Dorsolateral prefrontal cortex (tissue), 122 donors: ENCODE measurements at places on chromosomes 5 and 9.

- peak; percentile 49 for DNase-seq
These were observed 70.8 kb upstream of the LPCAT1 start for GRCh38 chr5:1594357-1595106.

- no peak for DNase-seq
These were observed 36.9 kb downstream of the KIF4B start for GRCh38 chr5:155050384-155051019.

- DNase-seq: no peak
These were observed 166.3 kb downstream of the C5orf15 start for GRCh38 chr5:133801955-133802751.

DNA sequence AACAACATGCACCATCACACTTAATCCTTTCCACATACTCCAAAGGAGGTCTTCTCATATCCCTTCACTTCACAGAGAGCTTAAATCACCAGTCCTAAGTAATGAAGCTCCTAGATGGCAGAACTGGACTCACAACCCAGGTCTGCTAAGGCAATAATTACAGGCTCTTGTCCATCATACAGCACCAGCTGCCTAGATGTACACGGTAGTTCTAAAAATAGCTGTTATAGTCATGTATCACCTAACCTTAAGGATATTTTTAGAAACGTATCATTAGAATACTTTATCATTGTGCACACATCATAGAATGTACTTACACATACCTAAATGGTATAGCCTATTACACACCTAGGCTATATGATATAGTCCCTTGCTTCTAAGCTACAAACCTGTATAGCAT is 644.6 kb upstream of the RGMB start:
- DNase-seq: no peak

DNA sequence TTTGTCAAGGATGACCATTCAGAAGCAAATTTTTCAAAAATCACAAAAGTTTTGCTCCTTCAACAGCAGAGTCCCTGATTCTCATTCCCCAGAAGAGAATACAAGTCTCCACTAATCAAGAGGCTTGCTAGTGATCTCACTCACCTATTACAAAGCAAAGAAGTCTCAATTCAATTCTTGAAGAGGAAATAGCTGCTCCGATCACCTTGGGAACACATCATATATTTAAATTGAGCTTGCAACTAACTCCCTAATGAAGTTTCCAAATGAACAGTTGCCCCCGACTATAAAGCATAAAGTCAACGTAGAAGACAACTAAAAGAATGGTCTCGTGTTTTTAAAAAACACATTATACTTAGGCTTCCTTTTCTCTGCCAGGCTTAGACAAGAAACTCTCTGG is 1.6 kb downstream of the LIFR start:
- DNase-seq: no peak

DNA sequence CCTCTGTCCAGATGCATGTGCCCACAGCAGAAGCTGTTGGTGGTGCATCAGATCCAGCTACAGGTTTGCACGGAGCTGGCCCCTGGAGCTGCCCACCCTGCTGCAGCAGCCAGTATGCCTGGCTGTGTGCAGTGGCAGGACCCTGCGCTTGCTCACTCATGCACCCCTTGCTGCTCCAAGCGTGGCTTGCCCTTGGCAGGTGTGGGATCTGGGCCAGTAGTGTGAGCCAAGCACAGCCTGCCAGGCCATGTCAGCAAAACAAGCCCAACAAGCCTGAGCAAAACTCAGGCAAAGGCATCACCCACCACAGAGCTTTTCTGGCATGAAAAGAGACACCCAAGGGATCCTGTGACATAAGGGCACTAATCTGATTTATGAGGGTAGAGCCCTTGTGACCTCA is 18.3 kb upstream of the ECPAS start:
- no peak for DNase-seq

- DNase-seq: no peak
These were observed 2.2 kb downstream of the NTNG2 start for GRCh38 chr9:132163876-132164603.

DNA sequence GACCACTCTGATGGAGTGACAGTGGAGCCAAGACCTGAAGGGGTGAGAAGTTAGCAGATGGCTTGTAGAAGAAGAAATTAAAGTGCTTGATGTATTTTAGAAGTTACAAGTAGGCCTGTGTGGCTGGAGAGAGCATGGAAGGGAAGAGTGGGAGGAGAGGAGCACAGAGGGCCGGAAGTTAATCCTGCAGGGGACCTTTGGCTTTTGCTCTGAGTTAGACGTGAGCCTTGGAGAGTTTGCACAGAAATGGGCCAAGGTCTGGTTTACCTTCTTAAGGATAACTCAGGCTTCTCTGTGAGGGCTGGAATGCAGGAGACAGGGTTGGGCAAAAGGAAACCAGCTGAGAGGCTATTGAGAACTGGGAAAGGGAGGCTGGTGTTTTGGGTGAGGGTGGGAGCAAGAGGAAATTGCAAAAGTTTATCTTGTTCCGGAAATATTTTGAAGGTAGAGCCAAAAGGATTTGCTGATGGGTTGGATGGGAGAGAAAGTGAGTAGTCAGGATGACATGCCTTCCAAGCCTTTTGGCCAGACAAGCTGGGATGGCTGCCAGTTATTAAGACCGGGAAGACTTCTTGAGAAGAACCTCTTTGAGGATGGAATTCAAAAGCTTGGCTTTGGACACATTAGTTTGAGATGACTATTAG is 17.5 kb upstream of the F2RL1 start:
- no peak for DNase-seq

DNA sequence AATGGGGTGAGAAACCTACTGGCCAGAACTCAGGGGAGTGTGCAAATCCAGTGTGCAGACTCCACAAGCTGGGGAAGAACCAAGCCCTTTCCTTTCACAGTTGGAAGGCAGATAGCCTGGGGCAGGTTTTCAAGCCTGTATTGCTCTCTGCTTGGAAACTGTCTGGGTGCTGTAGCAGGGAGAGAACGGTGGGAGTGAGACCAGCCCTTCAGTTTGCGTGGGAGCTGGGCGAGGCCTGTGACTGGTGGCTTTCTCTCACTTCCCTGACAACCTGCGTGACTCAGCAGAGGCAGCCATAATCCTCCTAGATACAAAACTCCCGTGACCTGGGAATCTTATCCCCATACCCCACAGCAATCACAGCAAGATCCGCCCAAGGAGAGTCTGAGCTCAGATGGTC is 44.9 kb upstream of the SNCAIP start:
- DNase-seq: no peak

GRCh38 chr5:145838276-145838675 is 3.1 kb upstream of the PRELID2 start:
- DNase-seq: no peak

GRCh38 chr5:150066901-150067396 is 19.4 kb downstream of the CSF1R start:
- no peak for DNase-seq

GRCh38 chr9:125932012-125932411 is 184.8 kb downstream of the PBX3 start:
- peak; percentile 29 for DNase-seq

- no peak for DNase-seq
These were observed 20.3 kb downstream of the LMX1B start for GRCh38 chr9:126633881-126634558.

GRCh38 chr9:107208121-107208520 is 75.0 kb upstream of the RAD23B start:
- DNase-seq: no peak

GRCh38 chr5:88884608-88884877 is 1.6 kb upstream of the MEF2C start:
- no peak for DNase-seq

GRCh38 chr9:16133032-16133431 is 580.2 kb downstream of the CCDC171 start:
- no peak for DNase-seq

GRCh38 chr5:76379855-76380254 is 23.2 kb upstream of the IQGAP2 start:
- no peak for DNase-seq

- DNase-seq: no peak
These were observed 8.1 kb downstream of the IDNK start for GRCh38 chr9:83630938-83631457.

DNA sequence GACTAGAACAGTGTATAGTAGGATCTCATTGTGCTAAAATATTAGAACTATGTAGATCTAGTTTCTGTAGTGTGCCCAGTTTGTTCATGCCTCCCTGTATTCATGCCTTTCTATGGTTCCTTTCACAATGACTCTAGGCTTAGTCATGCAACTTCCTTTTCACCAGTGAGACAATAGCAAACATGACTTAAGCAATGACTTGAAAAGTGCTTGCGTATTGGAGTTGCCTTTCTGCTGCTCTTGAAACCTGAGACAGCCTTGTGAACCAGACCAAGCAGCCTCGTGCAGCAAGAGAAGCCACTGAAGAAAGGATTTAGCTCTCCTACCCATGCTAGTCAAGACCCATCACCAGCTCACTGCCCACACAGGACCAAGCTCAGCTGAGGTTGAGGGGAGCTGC is 294.5 kb upstream of the TAS2R1 start:
- DNase-seq: no peak

DNA sequence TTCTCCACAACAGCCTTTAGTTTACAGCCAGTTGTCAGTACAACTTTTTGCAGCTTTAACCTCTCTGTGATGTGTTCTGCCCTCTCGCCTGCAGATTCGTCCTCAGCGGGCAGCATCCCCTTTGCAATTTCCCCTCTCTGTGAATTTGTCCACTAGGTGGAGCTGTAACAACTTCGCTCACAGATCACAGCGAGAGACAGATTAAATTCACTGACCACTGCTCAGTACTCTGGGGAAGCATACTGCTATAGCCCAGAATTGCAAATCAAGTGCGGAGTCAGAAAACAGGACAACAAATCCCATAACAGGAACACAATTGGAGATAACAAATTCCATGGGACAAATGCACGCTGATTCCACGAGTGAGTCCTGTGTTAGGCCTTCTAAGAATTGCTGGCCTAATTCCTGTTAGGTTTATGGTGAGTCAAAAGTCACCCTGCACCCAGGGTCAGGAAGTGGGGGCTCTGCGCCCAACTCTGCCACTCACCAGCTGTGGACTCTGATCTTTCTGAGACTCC is 2124.9 kb downstream of the MAT2B start:
- DNase-seq: no peak
